ENCODE measurements at places on chromosomes 3 and 15.

- DNase-seq, result no peak
These were observed 6.1 kb downstream of the OR5H1 start for GRCh38 chr3:98136631-98137030.

- DNase-seq, result no peak
These were observed 326.0 kb upstream of the SGO1 start for GRCh38 chr3:20511863-20512505.

GRCh38 chr3:72340476-72341379 is 507.5 kb downstream of the SHQ1 start:
- DNase-seq, result no peak

DNA sequence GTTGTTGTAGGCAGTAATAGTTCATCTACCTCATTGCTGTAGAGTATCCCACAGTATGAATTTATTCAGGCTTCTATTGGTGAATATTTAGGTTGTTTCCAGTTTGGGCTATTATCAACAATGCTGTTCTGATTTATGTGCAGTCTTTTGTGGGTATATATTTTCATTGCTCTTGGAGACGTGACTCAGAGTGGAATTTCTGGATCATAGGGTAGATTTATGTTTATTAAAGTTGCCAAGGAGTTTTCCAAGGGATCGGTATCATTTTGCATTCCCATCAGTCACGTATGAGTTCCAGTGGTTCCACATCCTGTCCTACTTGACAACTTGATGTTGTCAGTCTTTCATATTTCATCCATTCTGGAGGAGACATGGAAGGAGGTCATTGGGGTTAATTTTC is 8.4 kb upstream of the HRH1 start:
- DNase-seq, result no peak

DNA sequence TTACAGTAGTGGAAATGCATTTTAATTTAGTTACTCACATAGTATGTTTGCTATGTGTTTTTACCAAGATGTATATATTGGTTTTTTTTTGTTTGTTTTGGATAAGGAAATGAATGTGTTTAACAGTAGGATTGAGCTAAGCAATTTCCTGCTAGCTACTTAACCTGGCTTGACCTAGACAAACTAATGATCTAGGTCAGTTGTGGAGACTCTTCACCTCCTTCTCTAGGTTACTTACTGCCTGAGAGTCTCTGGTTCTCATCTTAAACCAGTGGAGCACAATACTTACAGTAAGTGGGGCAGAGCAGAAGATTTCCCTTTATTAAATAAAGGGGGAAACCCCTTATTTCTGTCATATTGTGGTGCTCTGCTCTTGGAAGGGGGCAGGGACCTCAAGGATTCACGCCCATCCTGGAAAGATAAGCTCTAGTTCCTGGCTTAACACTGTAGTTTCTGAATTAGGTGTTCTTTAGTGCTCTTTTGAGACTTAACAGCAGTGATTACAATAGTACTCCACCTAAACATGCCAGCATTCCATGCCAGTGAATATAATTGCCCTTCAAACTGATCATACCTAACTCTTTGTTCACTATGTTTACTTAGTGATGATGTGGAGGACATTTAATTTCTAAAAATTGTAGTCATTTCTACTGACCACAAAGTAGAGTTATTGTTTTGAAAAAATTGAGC is 79.9 kb downstream of the UBP1 start:
- no peak for DNase-seq

GRCh38 chr15:95138604-95139270 is 907.4 kb downstream of the MCTP2 start:
- DNase-seq, result no peak

DNA sequence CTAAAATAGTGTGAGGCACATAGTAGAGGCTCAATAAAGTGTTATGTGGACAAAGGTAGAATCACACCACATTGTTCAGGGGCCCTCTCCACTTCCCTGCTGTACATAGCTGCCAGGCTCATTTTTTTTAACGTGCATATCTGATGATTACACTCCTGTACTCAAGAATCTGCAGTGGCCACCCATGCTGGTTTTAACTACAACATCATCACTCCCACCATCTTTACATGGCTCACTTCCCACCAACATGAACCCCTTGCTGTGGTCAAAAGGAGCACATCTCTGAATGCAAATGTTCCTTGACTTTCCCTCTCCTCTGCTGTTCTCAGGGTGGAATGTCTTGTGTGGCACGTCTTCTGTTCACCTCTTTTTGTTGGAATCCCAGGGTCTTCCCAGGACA is 76.7 kb downstream of the FEM1B start:
- DNase-seq, result no peak

DNA sequence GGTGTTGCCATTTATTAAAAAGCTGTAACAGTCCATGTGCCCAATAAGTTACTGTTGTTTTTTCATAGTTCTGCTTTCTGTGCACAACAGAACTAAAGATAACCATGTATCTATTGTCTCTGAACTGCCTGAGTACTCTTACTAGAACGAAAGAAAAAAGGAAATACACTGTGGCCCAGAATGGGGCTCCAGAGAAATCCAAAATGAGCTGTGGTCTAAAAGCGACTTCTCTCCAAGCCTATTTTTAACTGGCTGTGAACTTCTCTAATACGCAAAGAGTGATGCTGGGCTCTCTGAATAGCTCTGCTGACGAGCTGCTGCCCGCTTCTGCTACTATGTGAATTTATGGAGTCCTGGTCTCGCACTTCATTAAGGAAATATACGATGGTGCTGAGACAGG is 56.2 kb upstream of the LPP start:
- DNase-seq, result no peak

- DNase-seq, result no peak
These were observed 20.1 kb downstream of the HES1 start for GRCh38 chr3:194156095-194156494.

- DNase-seq, result no peak
These were observed 55.0 kb downstream of the TMEM39A start for GRCh38 chr3:119408243-119408950.

- no peak for DNase-seq
These were observed 256.5 kb downstream of the THRB start for GRCh38 chr3:24237971-24238706.

DNA sequence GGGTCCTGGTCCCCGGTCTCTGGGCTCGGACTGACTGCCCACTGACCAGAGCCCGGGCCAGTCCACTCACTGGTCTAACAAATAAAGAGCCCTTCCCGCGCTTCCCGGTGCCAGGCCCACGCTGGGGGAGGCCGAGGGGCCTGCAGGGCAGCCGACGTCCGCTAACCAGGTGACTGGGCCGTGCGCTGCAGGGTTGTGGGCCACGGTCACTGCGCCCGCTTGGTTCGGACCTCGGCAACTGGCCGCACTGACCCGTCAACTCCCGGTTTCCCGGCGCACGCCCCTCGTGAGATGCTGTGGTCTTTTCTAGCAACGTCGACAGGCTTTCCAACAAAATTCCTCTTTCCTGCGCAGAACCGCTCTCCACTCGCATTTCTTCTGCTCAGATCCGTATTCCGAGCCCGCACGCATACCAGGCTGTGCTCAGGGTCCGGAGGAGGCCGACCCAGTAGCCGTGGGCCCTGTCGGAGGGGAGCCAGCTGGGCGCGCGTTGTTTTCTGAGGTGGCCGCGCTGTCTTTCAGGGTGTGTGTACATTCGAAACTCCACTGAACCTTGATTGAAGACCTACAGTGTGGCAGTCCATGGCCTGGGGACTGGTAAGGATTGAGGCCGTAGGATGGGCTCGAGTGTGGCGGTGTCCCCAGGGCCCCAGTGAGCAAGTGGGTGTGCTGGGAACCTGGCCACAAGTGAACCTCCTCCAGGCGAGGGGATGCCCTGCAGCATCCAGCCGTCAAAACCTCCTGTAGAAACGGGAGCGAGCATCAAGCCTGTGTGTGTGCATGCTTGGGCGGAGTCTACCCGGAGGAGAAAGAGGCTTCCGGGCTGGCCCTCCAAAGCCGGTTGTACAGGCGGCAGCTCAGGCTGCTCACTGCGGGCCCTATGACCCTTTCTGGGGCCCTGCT is 875 bp upstream of the NT5DC2 start:
- DNase-seq, result no peak

DNA sequence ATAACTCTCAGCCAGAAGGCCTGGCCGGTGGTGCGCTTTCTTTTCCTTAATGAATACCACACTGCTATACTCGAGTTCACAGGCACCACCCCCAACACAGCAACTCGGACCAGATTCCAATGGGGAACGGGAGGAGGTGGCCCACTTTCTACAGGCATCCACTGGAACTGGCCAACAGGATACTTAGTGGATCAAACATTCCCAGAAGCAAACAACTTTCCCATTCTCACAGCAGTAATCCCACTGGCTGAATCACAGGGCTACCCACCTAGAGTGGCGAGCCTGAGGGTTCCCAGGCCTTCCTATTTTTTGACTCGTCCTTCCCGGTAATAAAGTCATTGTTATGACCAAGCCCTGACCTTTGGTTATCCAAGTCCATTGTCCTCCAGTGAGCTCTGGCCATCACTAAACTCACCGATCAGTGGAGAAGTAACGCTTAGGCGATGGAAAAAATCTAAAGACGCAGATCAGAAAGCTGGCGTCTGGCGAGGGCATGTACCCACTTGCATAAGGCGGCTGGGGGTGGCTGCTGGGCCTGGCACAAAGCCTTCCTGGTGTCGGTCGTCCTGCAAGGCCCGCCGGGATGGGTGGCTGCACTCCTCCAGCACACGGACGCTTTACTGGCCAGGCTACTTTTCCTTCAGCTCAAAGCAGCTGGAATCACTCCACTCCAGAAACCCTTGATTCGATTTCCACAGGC is 1.2 kb downstream of the EOGT start:
- no peak for DNase-seq

- DNase-seq, result no peak
These were observed 397.2 kb downstream of the GAP43 start for GRCh38 chr3:116020495-116020894.

DNA sequence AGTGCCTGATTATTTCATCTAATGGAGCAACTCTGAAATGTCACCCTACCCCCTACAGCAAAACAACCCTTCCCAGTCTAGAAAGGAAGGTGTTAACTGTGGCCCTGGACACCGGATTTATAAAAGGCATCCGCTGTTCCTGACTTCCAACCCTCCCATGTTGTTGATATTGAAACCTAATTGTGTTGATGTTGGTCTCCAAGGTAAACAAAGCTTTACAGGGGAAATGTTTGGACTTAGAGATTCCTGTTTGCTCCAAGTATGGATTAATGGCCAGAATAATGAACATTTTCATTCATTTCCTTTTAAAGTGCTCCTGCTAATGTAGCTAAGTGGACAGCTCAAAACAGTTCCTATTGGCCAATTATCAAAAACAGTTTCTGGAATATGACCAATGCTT is 19.4 kb upstream of the LMCD1 start:
- no peak for DNase-seq

GRCh38 chr3:37402351-37402750 is 228.0 kb upstream of the LRRFIP2 start:
- DNase-seq, result no peak

- DNase-seq, result no peak
These were observed 97.5 kb downstream of the BDH1 start for GRCh38 chr3:197458179-197458707.

GRCh38 chr3:110901536-110901935 is 170.1 kb upstream of the NECTIN3 start:
- DNase-seq, result no peak

DNA sequence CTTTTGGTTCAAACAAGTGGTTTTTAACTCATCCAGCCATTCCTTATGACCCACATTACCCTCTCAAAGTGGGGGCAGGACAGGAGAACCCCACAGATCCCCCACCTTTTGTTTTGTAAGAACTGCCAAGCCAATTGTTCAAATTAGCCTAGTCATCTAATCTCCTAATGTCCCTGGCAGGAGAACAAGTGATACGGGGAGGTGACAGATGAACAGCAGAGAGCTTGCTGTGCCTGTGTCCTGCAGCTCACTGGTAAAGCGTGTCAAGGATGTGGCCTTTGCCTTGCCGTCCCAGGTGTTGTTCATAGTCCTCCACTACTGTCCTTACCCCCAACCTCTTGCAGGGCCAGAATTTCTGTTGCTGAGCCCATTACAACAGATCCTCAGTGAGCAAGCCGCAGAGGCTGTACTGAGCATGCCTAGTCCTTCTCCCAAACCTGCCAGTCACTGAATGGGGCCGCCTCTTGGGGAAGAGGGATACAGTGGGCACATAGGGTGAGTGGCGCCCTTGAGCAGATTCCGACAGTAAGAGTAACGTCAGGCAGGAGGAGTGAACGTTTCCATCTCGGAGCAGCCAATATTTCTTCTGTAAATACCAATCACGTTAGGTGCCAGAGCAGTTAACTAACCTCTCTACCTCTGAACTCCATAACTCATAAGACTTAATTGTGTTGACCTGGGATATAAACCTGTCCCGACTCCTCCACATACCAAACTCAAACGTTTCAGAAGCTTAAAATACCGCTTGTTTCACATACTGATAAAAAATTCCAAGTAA is 87.4 kb downstream of the ITPR1 start:
- DNase-seq, result no peak

GRCh38 chr3:153246331-153246730 is 84.3 kb downstream of the RAP2B start:
- DNase-seq, result no peak

- DNase-seq, result no peak
These were observed 96.2 kb downstream of the ECT2 start for GRCh38 chr3:172846706-172847105.

GRCh38 chr15:76972389-76973361 is 22.3 kb upstream of the PSTPIP1 start:
- DNase-seq, result no peak

DNA sequence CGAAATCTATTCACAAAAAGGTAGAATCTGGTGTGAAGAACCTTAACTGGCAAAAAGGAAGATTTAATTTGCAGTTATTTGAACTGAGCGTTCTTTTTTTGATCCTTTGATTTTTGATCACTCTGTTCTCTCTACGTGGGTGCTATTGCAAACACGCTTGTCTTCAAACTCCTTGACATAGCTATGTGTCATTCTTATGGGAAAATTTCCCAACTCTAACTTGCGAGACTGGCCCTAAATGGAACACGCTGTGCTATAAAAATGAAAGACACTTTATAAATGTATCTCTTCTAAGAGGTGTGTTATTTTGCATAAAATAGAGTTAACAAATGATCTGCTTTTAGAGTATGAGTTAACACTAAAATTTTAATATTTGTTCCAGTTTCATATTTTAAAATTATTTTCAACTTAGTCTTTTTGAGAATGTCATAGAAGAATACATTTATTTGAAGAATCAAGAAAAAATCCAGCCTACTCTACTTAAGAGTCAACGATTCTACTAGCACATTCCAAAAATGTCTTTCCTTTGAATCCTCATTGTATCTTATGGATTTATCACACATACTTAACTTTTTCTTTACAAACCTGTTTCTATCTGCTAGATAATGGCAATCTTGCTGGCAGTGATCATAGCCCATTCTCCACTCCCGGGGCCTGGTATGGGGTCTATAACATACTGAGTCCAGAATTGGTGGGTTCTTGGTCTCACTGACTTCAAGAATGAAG is 610.0 kb upstream of the TBL1XR1 start:
- DNase-seq, result no peak

- no peak for DNase-seq
These were observed 168.4 kb downstream of the STAC start for GRCh38 chr3:36548712-36549111.

- DNase-seq, result no peak
These were observed 587.9 kb downstream of the GBE1 start for GRCh38 chr3:81173514-81173913.

- DNase-seq, result no peak
These were observed 102.0 kb downstream of the TBC1D2B start for GRCh38 chr15:77975332-77976094.

GRCh38 chr3:22671848-22672247 is 531.3 kb upstream of the UBE2E2 start:
- DNase-seq, result no peak
